ENCODE measurements at places on chromosomes 3 and 15.

- no peak for DNase-seq
Observed at GRCh38 chr3:120092474-120092873, 1.8 kb downstream of the GSK3B start.

GRCh38 chr3:190528706-190529105 is 14.8 kb downstream of the IL1RAP start:
- DNase-seq: no peak

- no peak for DNase-seq
Observed at GRCh38 chr3:73603762-73604171, 21.0 kb downstream of the PDZRN3 start.

- no peak for DNase-seq
Observed at GRCh38 chr3:72147600-72147999, 362.7 kb upstream of the PROK2 start.

- no peak for DNase-seq
Observed at GRCh38 chr3:140292170-140292569, 357.2 kb downstream of the CLSTN2 start.

DNA sequence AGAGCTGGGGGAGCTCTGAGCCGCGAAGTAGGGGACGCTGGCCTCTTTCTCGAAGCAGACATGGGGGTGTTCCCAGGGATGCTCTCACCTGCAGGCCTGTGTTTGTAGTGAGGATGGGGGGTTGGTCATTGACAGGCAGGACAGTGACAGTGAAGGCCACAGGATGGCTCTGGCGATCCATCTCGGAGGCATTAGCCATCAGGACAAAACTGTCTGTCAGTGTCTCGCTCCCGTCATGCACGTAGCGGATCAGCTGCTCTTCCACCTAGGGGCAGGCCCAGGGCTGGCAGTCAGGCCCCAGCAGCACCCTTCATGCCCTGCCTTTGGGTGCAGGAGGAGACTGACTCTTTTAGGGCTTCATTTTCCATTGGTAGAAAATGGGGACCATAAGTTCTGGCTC is 28.0 kb downstream of the CSPG4 start:
- DNase-seq: no peak

DNA sequence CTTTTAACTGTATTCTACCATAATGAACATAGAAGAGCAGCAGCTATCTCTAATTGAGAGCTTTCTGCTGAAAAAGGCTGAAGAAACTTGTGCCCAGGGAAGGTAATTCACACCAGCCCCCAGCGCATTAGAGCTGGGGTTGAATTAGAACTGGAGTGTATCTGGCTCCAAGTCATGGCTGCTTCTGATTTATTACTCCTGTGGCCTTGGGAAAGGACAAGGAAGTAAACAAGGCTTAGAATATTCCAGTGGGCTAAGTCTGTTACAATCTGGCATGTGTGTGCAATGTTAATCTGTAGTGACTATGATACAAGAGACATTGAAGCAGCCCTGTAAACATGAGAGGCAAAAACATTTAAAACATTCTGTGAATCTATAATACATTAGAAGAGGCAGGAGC is 18.1 kb downstream of the CPA3 start:
- no peak for DNase-seq

GRCh38 chr3:140093742-140094141 is 158.8 kb downstream of the CLSTN2 start:
- DNase-seq: no peak

DNA sequence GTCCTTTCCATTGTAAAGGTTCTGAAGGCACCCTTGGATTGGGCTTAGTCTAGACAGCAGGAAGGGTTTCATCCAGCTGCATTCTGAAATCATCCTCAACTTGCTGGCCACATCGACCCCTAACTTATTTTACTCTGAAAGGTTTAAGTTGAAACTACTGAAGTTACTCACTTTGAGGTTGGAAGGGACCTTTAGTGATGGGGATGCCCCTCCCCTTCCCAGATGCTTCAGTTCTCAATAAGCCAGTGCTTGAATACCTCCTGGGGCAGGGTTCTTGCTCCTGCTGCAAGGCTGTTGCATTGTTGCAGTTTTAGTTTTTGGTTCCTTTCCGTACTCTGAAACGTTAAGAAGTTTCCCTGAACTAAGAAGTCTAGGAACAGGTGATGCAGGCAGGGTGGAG is 26.4 kb downstream of the FGD5 start:
- no peak for DNase-seq

- no peak for DNase-seq
Observed at GRCh38 chr15:52660192-52660591, 19.0 kb downstream of the ATOSA start.

DNA sequence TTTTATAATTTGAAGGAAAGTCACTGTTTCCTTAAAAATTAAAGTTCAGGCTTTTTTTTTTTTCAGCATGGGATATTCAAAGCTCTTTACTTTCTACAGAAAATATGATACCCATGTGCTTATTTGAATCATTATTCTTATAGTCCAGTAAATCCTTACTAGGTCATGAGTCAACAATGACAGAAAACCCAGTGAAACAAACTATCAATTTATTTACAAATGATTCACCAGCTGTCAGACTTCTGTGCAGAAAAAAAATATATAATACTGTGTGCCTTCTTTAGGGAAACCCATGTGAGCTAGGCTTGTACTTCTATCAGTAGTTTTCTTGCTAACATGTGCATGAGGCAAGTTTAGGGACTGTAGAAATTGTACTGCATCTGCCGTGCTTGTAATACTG is 1.2 kb downstream of the ACP3 start:
- no peak for DNase-seq

- no peak for DNase-seq
Observed at GRCh38 chr3:18808429-18808828, 339.9 kb upstream of the KCNH8 start.

DNA sequence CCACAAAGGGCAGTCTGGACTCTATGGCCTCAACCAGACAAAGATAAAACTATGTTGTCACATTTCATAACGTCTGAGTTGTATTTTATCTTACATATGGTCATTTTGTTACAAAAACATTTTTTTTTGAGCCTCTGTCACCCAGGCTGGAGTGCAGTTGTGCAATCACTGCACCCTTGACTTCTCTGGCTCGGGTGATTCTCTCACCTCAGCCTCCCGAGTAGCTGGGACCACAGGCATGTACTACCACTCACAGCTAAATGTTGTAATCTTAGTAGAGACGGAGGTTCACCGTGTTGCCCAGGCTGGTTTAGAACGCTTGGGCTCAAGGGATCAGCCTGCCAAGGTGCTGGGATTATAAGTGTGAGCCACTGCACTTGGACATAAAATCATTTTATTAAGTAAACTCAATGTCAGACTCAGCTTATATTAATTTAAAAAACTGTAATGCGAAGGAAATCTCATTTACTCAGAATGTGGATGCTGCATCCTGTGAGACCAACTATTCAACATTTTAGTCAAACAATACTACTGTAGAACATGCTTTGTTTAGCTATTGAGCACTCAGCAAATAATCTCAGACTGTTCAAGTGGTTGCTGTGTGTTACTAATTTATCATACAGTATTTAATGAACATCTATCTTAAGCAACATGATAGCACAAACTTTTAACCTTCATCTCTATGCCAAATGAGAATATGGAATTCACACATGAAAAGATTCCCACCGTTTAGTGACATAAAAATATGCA is 209.2 kb downstream of the TBL1XR1 start:
- no peak for DNase-seq

DNA sequence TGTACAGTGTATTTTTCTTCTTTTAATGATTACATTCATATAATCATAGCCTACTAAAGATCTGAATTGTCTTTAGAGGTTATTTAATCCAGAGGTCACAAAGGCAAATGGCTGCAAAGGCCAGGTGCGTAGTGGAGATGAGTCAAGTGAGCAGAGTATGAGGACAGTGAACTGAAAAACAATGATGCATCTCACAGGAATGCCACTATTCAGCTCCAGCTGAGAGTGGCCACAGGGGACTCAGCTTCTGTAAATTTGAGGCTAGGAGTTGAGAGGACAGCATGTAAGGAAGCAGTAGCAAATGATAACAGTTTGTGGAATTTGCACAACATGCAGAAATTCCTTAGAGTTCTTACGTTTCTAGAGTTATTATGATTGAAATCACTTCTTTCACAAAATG is 50.4 kb downstream of the COL6A5 start:
- no peak for DNase-seq

- no peak for DNase-seq
Observed at GRCh38 chr3:143146486-143147274, 27.1 kb downstream of the CHST2 start.

DNA sequence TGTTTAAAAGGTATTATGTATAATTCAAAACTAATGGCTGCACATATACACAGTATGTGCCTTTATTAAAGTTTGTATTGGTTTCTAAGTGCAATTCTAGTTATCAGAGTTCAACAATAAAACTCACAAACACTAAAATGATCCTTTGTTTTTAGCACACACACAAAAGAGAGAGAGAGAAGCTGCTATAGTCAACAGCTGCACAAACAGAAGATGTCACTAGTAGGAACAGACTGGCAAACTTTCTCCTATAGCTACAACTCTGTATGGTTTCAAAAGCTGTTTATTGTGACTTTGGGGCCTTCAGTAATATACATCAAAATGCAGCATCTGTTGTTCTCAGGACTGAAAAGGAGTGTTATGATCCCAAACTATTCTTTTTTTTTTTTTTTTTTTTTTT is 6.1 kb downstream of the SECISBP2L start:
- DNase-seq: no peak

GRCh38 chr3:169387751-169388696 is 275.5 kb downstream of the MECOM start:
- no peak for DNase-seq

DNA sequence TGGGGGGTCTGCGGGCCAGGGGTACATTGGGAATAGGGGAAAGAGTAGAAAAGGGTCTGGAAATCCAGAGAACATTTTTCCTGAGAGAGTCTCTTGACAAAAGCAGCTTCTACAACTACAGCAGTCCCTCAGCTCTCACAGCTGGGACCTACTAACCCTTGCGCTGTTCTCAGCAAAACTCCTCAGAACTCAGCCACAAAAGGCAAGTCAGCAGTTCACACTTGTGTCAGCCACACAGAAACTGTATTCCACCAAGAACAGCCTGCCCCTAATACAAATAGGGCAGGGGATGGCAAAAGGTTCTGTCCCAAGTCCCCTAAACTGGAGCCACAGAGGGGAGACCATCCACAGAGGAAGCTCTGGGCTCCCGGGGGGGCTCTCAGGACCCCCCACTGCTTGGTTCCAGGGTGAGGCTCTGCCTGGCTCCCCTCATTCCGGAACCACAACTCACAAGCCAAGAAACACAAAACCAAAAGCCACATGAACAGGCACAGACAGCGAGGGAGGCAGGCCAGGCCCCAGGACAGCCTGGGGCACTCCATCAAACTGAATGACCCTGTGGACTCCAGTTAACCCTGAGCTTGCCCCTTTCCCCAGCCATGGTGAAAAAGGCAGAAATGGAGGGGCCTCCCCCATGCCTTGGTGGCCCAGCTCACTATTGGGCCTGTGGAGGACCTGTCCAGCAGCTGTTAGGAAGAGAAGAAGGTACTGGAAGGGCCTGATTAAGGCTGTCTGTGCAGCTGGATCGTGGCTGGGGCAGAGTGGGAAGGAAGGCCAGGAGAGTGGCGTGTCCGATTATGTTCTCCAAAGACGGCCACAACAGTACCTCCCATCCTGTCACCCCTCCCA is 162.0 kb downstream of the CHSY1 start:
- DNase-seq: no peak

- DNase-seq: no peak
Observed at GRCh38 chr3:12503126-12503957, 19.1 kb downstream of the TSEN2 start.

GRCh38 chr3:129528589-129529100 is at the start of gene RHO:
RHO (plus strand) TSS chr3:129528639; CDS start chr3:129528734, 95 bp downstream.
- DNase-seq: no peak

- no peak for DNase-seq
Observed at GRCh38 chr3:53044371-53044710, 1.5 kb downstream of the SFMBT1 start.

DNA sequence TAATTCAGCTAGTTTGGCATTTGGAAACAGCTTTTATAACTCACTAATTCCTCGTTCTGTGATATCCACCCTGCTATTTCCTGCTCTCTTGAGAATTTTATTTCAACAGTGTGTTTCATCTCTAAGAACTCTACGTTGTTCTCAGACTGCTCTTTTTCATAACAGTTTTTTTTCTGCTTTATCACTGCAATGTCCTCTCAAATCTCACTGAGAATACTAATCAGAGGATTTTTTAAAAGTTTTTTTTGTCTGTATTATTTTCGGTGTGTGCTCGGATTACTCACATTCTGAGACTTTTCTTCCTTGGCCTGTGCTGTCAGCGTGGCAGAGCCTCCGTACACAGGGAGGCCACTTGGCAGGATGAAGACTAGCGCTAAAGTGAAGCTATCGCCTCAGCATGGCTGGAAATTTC is 59.4 kb upstream of the NEO1 start:
- DNase-seq: no peak

- peak; percentile 22 for DNase-seq
Observed at GRCh38 chr3:40580494-40581091, 55.8 kb downstream of the ZNF621 start.

GRCh38 chr15:100580414-100580813 is 21.6 kb downstream of the LINS1 start:
- no peak for DNase-seq

DNA sequence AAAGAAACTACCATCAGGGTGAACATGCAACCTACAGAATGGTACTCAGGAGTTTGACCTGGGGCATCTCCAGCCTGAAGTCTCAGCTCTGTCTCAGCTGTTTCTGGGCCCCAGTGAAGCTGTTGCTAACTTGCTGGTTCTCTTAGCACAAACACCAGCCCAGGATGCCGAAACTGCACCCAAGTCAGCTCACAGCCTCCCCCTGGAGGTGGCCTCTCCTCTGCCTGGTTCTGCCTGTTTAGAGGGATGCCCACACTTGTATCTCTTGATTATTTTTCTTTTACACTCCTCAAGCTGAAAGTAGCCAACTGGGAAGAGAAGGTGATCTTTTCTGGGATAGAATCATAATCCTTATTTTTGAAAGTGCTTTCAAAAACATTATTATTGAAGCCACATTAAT is 289.0 kb upstream of the RASGRP1 start:
- DNase-seq: no peak

GRCh38 chr3:27114684-27115083 is 254.5 kb downstream of the NEK10 start:
- DNase-seq: no peak

DNA sequence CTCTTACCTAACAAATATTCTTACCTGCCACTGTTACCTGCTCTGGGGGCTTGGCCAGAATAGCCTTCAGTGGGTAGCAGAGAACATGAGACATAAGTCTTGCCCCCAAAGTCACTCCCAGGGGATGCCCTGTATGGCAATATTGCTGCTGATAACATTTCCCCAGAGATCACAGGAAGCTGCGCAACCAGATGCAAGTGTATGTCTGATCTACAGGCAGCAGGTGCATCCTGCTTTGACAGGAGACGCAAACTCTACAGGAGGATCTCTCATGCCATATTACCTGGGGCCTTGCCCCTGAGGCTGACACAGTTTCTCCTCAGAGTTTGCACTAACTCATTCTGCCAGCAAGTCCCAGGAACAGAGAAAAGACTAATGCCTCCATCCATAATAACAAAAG is 174.4 kb upstream of the LPP start:
- DNase-seq: no peak

DNA sequence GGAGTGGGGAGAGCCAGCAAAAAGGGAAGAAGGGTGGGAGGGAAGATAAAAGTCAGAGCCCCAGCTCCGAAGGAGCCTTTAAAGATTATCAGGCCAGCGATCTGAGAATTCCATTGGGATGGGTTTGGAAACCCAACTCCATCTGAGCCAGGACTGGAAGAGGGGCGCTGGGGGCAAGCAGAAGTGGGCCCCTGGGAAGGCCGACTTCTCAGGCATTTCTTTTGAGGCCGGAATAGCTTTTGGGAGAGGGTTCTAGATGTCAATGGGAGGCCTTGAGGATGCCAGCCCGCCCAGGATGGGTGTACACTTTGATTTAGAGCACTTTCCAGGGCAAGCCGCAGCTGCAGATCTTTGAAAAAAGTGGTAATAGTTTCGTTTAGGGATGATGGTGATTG is 6.6 kb upstream of the SOX2 start:
- DNase-seq: no peak

Data from stimulated activated CD4-positive, alpha-beta T cell treated with anti-CD3 and anti-CD28 coated beads, TNF-alpha, amount 100 ng/mL, for 4 hours (primary cell).